ENCODE measurements at places on chromosomes 12 and 14.
A peak's percentile ranks its signal among the peaks of the same experiment; 100 is the strongest.

GRCh38 chr12:91630596-91631293, 448.1 kb upstream of the DCN start:
- no peak for DNase-seq

- DNase-seq = no peak
Measured at GRCh38 chr12:120902846-120903411, 1.2 kb downstream of the SPPL3 start.

DNA sequence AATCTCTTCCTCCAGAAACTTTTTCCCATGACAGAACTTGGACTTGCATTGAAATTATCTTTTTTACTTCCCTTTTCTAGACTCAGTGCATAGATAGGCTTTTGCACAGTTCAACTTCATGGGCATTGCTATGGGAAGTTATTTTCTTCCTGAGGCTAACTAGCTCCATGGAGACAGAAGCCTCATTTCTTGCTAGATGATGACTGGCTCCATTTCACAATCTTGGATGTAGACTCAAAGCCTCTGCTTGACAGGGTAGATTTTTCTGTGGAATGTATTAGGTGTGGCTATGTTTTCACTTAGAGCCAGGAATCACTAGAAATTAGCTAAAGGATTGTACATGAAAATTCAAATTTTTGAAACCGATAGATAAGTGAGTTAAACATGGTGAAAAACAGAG, 884.1 kb upstream of the MGAT4C start:
- no peak for DNase-seq

DNA sequence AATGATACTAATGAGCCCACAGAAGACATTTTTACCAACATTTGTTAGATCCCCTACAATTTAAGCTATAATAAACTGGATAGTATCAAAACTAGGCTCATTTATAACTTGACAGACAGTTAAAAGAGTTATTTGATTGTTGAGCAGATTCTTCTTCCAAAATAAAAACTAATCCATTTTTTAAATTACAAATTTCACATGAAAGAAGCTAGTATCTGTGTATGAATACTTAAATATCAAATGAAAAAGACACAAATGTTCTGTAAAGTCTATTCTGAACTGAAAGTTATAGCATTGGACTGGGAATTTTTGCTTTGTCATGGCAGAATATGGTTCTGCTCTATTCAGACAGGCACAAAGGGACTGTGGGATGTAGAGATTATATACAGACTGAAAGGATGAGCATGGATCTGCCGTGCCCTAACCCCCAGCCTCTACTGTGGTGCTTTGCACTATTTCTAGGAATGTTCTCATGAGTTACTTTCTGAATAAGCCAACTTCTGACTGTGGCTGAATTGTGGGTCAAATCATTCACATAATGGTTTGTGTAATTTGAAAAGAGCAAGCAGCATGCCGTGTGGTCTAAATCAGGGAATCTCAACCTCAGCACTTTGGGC, 352.7 kb downstream of the KCNH5 start:
- DNase-seq = no peak

- DNase-seq = no peak
Measured at GRCh38 chr14:50800032-50800431, 30.9 kb downstream of the NIN start.

GRCh38 chr12:130181211-130181610, 18.9 kb downstream of the FZD10 start:
- no peak for DNase-seq

- DNase-seq = no peak
Measured at GRCh38 chr12:110369992-110370391, 33.5 kb downstream of the ANAPC7 start.

DNA sequence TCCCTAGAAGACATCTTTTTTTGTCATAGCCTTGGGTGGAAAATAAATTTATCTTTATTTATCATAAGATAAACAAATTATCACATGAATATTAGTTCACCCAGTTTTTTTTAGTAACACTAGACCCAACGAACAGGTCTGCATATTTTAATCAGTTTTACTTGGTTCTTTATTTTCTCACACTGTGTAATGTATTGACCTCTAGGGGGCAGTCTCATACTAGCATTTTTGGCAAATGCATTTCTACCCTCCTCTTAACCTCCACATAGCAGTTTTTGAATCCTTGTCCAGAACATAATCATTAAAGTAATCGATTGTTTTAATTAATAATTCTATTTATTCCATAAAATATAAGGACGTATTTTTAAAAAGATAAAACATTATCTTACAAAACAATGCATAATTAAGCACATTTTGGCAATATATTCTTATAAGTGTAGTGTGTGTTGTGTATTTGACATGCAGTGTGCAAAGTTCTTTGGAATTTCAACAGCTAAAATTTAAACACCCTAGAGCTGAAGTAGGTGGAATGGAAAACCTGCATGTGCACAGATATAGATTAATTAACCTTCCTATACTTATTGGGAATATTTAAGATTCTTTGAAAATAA, 31.6 kb upstream of the PTPRQ start:
- DNase-seq = peak; percentile 30

- DNase-seq = no peak
Measured at GRCh38 chr12:109423392-109423791, 53.7 kb downstream of the KCTD10 start.

DNA sequence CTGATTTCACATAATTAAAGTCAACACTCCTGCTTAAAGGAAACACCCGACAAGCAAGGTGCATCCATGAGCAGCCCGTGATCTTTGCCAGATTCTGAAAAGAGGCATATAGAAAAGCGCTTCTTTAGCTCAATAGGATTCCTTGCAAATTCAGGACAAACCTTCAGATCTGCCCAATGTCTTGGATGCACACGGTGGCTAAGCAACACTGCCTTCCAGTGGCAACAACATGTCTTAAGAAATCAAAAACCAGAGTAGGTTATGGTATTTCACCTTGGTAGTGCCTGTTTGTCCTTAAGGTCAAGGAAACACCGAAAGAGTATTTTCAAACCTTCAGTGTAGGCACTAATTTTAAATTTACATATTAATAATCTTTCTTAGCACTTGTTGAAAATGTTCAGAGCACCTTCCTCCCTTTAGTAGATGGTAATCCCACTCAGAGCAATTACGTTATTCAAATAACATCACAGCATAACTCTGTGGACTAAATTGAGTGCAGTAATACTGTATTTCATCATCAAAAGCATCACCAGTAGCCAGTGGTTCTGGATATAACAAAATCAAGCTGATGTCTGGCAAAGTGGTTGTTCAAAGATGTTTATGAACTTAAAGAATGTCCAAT, 58.0 kb upstream of the CDKN3 start:
- DNase-seq = no peak

- peak; percentile 36 for DNase-seq
Measured at GRCh38 chr12:91994208-91994797, 151.3 kb downstream of the BTG1 start.

GRCh38 chr14:87992718-87993628, at the start of gene GALC:
Gene GALC, minus strand, starts transcription at chr14:87993182. Its CDS starts 18 bp downstream, at chr14:87993164.
- DNase-seq = peak; percentile 91

DNA sequence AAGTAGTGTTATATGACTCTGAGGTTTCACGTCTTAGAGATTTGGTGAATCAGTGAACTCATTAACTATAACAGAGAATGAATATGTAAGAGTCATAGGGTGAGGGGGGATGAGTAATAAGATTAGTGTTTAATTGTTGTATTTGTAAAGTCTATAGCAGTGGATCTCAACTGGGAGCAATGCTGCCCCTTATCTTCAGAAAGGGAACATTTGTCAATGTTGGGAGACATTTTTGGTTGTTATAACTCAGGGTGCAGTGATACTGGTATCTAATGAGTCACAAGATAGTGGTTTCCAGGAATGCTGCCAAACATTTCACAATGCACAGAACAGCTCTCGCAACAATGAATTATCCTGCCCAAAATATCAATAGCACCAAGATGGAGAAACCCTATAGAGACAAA, 1193.7 kb downstream of the GALC start:
- DNase-seq = no peak

GRCh38 chr12:57845478-57846284, 848 bp downstream of the CTDSP2 start:
- DNase-seq = peak; percentile 84

DNA sequence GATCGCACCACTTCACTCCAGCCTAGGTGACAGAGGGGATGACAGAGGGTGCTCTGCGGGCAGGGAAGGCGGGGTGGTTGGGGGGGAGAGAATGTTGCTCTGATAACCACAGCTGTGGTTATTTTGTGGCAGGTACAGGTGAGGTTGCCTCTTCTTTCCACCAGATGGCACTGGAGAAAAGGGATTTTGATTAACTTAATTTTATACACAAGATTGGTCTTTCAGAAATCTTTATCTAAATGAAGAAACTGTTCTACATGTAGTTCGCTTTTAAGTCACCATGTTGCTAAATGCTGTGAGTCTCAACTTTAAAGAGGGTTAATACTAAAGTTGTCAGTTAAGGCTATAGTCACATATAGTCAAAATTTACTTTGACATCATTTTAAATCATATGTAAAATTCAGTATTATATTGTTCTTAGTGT, 25.7 kb downstream of the FGF23 start:
- peak; percentile 46 for DNase-seq

- DNase-seq = no peak
Measured at GRCh38 chr12:34215213-34215892, 193.1 kb downstream of the ALG10 start.

- DNase-seq = no peak
Measured at GRCh38 chr12:112219195-112219594, 93.8 kb downstream of the TRAFD1 start.

DNA sequence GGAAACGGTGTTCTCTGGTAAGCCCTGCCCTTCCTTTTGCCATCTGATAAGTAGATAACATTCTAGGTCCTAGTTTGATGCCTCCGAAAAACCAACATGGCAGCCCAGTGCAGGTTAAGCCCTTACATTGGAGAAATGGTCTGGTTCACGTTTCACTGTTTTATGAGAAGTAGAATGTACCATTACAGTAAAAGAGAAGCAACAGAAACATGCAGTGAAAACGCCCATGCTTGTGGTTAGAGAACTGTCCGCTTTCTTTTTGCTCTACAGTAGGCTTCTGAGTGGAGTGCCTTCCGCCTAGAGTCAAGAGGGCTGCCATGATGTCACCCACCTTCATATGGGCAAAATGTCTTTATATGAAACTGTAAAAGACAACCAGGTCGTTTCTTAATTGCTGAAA, 190.4 kb upstream of the BCL2L14 start:
- DNase-seq = no peak

- no peak for DNase-seq
Measured at GRCh38 chr14:88420187-88420586, 34.7 kb downstream of the SPATA7 start.

DNA sequence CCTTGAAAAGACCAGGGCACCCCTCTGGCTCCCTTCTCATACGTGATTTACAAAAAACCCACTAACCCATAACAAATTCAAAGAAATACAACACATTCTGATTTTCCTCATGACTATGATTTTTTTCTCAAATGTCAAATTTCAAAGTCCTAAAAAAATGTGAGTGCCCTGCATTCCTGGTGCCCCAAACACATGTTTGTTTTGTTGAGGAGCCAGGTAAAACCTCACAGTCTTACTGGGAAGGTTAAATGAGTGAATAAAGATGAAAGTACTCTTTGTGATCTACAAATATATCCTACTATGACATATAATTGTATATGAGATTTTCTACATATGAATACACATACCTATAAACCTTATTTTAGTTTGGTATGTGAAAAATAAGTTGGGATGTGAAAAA, 30.7 kb downstream of the TPH2 start:
- DNase-seq = no peak

DNA sequence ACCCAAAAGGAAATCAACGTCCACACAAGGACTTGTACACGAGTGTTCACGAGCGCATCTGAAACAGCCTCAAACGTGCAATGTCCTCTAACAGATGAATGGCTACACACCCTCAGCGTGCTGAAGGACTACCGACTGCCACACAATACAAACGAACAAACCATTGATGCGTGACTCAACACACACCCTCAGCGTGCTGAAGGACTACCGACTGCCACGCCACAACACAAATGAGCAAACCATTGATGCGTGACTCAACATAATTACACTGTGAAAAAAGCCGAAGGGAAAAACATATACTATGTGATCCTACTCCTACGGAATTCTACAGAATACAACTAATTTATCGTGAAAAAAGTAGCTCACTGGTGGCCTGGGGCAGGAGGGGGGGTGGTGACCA, 25.1 kb upstream of the BTBD6 start:
- DNase-seq = no peak

DNA sequence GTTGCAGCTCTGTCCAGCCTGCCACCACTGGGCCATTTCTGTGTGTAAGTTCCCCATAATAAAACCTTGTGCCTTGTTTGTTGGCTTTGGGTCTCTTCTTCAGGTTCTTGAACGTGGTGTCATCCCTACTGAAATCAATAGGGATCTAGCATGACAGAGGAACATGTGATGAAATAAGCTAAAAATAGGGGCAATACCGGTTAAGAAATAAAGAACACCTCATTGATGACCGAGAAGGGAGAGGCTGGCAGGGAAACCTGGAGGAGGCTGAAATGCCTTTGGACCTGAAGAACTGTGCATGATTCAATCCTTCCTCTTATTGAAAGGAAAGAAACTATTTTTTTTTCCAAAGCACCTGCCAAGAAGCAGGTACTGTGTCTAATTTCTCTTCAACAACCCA, 172.3 kb downstream of the PPM1H start:
- no peak for DNase-seq

- DNase-seq = no peak
Measured at GRCh38 chr14:73776194-73776537, 62.0 kb upstream of the PNMA1 start.

DNA sequence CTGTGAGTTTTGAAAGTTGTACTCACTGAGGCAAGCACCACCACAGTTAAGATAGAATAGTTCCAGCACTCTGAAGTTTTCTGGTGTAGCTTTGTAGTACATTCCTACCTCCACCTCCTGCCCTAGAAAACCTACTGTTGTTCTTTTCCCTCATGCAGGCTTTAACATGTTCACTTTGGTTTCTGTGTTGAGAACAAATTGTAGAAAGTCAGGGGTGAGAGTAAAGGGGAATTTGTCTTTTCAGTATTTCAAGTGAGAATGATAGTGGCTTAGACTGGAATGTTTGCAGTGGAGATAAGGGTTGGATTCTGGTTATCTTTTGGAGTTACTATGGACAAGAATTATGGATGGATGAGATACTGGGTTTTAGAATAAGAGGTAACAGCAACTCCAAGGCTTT, 67.2 kb downstream of the AEBP2 start:
- DNase-seq = no peak

DNA sequence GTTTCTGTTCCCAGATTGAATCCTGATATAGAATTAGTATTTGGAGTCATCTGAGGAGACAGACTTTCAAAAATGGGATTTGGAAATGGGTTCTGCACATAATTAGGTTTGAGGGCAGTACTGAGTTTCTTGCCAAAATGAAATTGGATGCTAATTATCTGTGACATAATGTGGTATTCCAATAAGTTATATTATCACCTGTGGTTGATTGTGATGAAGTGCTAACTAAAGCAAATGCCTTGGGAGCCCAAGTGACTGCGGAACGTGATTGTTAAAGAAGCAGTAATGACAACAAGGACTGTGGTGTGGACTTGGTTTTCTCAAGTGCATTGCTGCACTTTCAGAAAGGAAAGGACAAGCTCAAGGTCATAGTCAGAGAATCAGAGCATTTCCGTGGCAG, 337.0 kb downstream of the IPO8 start:
- DNase-seq = no peak

GRCh38 chr12:69052613-69053408, 119.8 kb upstream of the CPM start:
- no peak for DNase-seq

GRCh38 chr12:76866726-76867125, 12.1 kb downstream of the CSRP2 start:
- no peak for DNase-seq

All from SK-N-SH (cell line).